ENCODE measurements at places on chromosomes 7 and 10. TPM values are rescaled to one million over a fixed set of nuclear protein-coding genes. Genes with fewer than 3 reads are reported as not detected.

- no peak for DNase-seq
Measured at GRCh38 chr7:14228341-14228740, 238.9 kb upstream of the ETV1 start.

The ZNF22 gene
- 25.9 TPM for total RNA-seq

GRCh38 chr10:86254081-86254480, 112.5 kb downstream of the GRID1 start:
- DNase-seq = no peak

DNA sequence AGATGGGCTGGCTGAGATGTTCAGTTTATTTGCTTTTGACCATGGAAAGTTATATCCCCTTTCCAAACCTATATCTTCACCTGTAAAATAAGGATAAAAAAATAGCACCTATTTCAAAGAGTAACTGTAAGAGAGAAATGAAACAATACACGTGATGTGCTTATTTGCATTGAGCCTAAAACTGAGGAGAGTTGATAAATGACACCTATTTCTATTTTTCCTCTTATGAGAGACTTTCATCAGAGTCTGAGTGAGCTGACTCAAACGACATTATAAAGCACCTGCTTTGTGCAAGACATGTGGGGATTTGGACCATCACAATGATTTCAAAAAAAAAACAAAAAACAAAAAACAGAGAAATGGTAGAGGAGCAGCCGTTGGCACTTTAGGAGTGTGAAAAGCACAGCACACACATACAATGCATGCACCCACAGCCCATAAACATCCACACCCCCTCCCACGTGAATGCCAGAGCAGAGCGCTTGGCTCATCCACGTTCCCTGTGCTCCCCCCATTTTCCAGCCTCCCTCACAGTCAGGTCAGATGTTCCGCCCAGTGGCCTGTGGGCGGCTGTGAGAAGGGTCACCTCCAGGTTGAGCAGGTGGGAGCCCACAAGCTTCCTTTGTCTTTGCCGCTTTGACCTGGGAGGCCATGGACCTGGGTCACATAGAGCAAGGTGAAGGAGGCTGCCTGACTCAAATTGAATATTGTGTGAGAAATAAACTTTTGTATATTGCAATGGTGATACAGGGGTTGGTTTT, 253.2 kb upstream of the ZNF32 start:
- no peak for DNase-seq

GRCh38 chr10:75432763-75433162, 1.3 kb downstream of the LRMDA start:
- no peak for DNase-seq

The SLC18A3 gene
- not detected for total RNA-seq

DNA sequence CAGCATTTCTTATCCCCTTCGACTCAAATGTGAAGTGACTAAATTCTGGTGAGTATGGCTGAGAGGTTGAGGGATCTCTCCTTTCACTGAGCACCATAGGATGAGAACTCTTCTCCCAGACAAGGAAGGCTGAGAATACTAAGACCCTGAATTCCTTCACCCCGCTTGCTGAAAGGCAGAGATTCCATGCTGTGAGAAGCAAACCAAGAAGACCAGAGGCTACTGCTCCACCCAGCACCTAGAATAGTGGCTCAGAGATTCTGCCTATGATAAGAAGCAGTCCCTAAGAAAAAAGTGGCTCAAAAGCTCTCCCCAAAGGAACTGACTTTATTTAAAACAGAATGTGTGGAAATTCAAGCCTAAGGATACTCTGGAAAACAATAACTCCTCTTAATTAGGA, 26.7 kb upstream of the WNT2 start:
- no peak for DNase-seq
